ENCODE measurements at places on chromosomes 12 and 14. TPM values are rescaled to one million over a fixed set of nuclear protein-coding genes. Genes with fewer than 3 reads are reported as not detected.

Gene GALNT8
- total RNA-seq: 2.9 TPM

Gene MBIP
- 33.3 TPM for total RNA-seq

Gene OR6C2
- 0.42 TPM for total RNA-seq

Gene GLTP
- total RNA-seq: 60.2 TPM

Gene GXYLT1
- total RNA-seq: 39.2 TPM

Gene DDX51
- total RNA-seq: 6.5 TPM

Gene LMO3
- 57.0 TPM for total RNA-seq

Gene SIX1
- 6.2 TPM for total RNA-seq

- no peak for DNase-seq
Observed at GRCh38 chr12:110679201-110679600, 9.7 kb downstream of the HVCN1 start.

GRCh38 chr12:31278424-31278823, 47.5 kb downstream of the SINHCAF start:
- no peak for DNase-seq

DNA sequence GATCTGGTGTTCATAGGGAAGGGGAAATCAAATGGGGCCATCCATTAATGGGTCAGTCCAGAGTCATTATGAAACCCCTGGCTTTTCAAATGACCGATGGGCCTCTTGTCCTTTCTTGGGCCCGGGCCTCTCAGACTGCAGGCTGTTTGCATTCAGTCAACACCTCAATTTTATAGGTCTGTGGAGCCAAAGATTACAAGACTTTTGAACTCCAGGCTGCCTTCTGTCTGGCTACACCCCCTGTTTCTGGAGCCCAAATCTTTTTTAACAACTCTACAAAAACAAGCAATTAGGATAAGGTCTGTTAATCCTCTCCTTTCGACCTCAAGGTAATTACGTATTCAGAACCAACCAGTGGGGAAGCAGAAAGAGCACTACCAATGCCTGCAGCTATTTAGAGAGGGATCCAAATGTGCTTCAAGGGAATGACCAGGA, 35.6 kb downstream of the DUSP6 start:
- DNase-seq: no peak

DNA sequence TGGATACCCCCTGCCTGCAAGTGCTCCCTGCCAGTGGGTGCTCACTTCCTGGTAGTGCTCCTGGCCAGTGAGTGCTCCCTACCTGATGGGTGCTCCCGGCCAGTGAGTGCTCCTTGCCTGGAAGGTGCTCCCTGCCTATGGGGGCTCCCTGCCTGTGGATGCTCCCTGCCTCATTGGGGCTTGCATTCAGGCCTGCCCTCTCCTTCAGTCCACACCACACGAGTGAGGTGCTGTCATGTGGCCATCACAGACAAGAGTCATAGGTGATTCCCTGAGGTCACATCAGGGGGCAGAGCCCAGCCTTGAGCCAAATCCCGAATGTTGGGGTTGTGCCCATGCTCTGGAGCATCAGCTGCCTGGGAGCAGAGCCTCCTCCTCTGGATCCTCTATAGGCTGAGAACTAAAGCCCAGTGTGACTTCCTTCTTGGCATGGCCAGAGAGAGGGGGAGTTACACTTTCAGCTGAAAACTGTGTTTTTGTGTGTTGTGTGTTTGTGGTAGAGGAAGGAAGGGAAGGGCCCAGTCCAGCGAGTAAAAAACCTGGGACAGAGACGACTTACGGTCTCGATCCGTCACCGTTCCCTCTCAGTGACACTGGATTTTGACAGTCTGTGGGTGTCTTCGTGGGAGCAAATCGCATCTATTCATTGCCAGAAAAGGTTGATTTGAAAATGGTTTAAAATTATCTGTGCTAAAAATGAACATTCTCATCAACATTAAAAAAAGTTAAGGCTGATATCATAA, 136.0 kb downstream of the ADGRD1 start:
- DNase-seq: no peak

DNA sequence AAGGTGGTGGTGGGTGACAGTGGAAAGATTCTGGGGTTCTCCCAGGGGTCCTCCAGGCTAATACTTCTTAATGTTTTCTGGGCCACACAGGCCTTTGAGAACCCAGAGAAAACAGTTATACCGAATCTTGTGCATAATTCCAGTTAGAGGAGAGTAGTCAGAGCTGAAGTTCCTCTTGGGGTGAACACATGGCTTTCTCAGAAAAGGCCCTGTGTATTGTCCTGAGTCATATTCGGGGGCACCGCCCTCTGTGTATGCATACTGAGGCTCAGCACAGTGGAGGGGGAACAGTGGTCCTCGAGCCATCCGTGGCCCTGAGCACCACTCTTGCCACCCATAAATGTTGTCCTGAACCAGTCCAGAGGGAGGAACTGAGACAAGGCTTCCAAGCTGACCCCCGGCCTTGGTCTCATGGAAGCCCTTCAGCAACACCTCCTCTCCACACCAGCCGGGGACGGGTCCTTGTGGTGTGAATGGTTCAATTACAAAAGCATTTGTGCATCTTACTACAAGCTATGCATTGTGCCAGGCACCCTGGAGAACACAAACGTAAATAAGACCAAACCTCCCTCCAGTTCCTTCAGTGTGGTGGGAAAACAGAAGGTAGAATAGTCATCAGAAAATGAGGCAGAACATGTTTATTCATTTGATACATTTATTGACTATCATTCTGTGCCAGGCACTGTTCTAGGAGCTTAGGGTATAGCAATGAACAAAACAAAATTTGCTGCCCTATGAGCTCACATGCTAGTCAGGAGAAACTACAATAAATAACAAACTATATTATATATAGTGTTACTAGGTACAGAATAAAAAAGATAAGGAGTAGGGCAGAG, 9.9 kb downstream of the DHRS2 start:
- no peak for DNase-seq

GRCh38 chr12:7915661-7916403, 20.2 kb downstream of the SLC2A3 start:
- no peak for DNase-seq

DNA sequence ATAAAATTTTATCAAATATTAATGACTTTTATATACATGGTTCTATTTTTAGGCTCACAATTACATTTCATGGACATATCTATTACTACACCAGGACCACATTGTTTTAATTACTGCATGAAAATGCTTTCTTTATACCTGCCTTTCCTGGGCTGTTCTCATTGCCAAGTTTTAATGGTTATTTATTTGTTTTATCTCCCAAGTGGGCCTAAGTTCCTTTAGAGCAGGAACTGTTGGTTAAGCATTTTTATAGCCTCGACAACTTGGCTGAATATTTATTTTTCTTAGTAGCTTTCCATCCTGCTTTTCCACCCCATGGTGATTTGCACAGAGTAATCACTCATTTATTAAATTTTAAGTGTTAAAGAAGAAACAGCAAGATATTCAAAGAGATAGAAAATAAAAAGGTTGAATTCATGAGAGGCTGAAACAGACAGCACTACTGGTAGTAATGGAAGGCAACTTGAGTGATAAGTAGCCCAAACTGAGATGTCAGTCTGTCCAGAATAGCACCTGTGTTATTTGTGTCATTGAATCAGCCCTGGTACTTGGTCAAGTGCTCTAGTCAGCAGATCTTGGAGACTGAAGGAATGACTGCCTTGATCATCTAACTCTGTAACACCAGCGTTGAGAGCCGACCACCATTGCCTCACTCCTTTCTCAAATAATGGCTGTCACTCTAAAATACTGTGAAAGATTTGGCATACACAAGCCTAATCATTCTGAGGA, 119.1 kb upstream of the EGLN3 start:
- no peak for DNase-seq

- no peak for DNase-seq
Observed at GRCh38 chr12:125069616-125070015, 4.4 kb downstream of the AACS start.

GRCh38 chr14:38387821-38388220, 131.9 kb upstream of the CLEC14A start:
- no peak for DNase-seq

- no peak for DNase-seq
Observed at GRCh38 chr12:118541934-118542333, 165.6 kb downstream of the SUDS3 start.

- peak; percentile 51 for DNase-seq
Observed at GRCh38 chr12:101570047-101570446, 24.7 kb upstream of the MYBPC1 start.

- DNase-seq: no peak
Observed at GRCh38 chr12:124734224-124734788, 129.4 kb downstream of the SCARB1 start.

GRCh38 chr12:53181935-53182334, 1.2 kb upstream of the CSAD start:
- DNase-seq: no peak

DNA sequence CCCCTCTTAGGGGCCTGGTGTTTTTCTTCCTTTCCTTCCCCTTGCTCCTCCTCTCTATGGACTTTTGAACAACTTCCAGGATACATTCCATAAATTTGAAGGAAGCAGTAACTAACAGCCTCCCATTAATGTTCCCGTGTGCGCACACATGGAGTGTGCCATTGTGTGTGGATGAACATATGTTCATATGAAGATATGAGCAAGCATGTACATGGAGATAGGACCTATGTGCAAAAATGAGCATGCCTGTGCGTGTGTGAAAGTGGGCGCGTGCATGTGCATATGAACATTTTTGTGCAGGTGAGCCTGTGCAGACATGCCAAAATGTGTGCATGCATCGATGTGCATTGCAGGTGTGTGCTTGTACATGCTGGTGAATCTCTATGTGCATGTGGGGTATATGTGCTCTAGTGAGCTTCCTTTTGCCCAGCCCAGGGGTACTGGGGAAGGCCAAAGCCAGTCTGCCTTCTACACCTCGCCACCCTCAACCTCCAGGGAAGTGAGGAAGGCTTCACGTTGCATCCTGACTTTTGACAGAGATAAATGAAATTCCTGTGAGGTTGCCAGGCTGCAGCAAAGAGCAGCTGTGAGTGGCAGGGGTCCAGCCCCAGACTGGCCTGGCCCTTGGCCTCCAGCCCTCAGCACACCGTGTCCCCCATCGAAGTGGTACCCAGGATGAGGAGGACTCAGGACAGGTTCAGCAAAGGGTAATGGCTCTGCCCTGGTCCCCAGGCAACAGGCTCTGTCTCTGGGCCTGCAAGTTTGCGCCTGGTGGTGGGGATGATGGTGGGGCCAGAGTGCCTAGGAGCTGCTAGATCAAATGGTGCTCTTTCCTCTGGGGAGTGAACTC, 21.1 kb upstream of the PGF start:
- no peak for DNase-seq

GRCh38 chr12:108016022-108016564, 113.0 kb upstream of the WSCD2 start:
- DNase-seq: no peak

GRCh38 chr14:32022938-32023466, 54.1 kb upstream of the ARHGAP5 start:
- DNase-seq: no peak

DNA sequence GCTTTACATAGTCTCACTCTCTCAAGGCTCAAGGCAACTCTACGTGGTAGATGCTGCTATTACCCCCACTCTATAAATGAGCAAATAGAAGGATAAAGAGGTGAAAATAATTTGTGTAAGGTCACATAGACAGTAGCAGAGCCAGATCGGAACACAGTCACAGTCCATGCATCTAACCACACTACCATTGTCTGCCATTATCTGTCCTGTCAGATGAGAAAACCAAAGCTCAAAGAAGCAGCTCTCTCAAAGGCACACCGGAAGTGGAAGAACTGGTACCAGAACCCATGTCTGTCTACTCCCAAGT, 134.4 kb upstream of the NUDT4 start:
- DNase-seq: no peak

DNA sequence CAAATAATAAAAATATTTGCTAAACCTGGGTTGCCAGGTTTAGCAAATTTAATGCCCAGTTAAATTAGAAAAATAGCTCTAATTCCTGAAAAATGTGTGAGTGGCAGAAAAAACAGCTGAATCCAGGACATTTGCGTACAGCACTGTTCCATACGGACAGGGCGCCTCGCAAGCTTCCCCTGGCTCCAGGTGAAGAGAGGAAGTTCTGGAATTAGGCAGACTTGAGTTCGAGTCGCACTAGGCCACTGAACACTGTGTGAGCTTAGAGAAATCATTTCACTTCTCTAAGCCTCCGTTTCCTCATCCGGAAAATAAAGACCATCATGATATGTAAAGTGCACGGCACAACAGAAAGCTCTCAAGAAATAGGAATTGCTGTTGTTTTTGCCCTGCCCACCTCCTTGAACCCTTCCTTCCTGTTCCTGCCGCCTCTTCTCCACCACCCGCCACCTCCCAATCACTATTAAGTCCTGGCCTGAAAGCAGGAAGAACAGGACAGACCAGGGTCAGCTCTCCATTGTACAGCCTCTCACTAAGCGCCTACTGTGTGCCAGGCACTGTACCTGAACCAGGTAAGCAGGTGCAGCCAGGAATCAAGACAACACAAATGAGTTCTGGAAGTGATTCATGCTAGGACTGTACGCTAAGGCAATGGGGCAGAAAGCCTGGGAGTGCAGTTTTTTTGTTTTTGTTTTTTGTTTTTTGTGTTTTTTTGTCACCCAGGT, 763 bp upstream of the PHETA1 start:
- no peak for DNase-seq

- DNase-seq: no peak
Observed at GRCh38 chr14:57530571-57530970, 36.9 kb upstream of the CCDC198 start.

- DNase-seq: no peak
Observed at GRCh38 chr14:54383835-54384234, 13.0 kb upstream of the CDKN3 start.

DNA sequence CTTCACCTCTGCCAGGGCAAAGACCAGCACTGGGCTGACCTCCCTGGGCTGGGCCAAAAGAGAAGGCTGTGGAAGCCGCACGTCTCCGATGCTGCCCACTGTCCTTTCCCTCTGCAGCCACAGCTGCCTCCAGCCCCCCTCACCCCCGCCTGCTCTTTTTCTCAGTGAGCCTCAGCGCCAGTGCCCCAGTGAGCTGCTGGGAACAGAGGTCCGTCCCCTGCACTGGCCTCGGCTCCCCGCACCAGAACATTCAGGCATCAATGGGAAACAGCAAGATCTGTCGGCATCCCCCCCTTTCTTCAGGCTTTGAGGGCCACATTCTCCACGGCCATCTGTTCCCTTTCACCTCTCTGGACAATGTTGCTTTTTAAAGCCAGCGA, 398.1 kb downstream of the ZFP36L1 start:
- no peak for DNase-seq

DNA sequence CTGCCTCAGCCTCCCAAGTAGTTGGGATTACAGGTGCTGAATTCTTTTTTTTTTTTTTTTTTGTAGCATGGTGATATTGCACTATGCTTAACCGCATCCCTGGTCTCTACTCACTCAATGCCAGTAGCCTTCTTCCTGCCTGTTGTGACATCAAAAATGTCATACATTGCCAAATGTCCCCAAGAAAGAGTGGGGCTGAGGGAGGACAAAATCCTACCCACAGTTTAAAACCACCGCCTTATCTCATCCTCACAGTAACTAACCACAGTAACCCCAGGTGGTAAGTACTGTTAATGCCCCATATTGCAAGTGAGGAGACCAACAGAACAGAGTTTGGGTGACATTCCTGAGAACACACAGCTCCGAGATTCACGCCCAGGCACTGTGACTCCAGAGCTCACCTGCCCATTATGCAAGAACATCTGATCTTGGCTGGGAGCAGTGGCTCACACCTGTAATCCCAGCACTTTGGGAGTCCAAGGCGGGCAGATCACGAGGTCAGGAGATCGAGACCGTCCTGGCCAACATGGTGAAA, 19.6 kb downstream of the MORN3 start:
- no peak for DNase-seq
